ENCODE measurements at places on chromosomes 5 and 9.

DNA sequence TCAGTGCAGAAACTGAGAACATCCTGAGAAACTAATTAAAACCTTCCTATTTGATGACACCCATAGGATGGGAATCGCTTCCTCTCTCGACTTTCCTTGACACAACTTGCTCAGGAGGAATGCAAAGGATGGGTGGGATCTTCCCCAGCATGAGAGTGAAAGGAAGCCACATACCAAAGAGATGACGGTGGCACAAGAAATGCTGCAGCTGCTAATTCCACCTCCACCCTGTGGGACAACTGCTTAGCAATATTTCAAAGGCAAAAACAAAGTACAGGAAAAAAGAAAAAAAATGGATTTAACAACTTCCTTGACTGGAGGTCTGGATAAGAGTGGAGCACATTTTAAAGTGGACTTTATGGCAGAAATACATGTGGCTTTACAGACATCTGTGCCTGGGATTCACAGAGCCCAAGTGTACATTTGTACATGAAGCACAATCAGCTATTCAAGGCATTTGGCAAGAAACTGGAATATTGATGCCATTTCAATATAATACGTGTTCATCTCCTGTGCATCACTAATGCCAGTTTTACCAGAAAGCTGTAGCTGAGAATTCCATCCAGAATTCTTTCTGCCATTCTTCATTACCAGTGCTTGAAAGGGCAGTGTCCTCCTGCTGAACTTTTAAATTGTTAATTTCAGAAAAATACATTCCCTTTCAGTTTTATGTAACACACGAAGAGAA lies 359.2 kb upstream of the ACTBL2 start:
- no peak for DNase-seq

DNA sequence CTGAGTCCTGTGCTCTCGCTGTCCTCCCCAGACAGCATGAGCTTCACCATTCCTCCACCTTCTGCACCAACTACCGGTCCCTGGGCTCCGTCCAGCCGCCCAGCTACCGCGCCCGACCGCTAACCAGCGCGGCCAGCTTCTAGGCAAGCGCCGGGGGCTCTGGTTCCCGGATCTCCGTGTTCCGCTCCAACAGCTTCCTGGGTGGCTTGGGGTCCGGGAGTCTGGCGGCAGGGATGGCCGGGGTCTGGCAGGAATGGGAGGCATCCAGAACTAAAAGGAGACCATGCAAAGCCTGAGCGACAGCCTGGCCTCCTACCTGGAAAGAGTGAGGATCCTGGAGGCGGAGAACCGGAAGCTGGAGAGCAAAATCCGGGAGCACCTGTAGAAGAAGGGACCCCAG lies 613.1 kb upstream of the PTGER4 start:
- DNase-seq: no peak

- DNase-seq: no peak
Measured at GRCh38 chr5:125612776-125613175, 810.4 kb upstream of the GRAMD2B start.

GRCh38 chr5:79992891-79993657 lies 2.0 kb upstream of the MTX3 start:
- DNase-seq: no peak

GRCh38 chr9:16002816-16003215 lies 450.0 kb downstream of the CCDC171 start:
- DNase-seq: no peak

DNA sequence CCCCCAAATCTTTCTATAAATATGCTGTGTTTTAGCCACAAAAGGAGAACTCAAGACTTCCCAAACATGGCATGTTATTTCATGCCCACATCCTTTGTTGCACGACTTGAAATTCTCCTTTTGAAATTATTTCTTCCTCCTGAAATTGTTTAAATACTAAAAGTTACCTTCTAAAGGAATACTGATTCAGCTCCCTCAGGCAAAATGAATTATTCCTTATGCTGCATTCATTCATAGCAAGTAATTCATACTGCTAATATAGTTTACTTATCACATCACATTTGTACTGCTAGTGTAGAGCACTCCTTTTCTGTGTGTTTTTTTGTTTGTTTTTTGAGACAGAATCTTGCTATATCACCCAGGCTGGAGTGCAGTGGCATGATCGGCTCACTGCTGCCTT lies 45.7 kb downstream of the BHMT start:
- peak; percentile 32 for DNase-seq

Measured in suppressor macrophage (primary cell).